ENCODE measurements at places on chromosomes 3 and 15.

DNA sequence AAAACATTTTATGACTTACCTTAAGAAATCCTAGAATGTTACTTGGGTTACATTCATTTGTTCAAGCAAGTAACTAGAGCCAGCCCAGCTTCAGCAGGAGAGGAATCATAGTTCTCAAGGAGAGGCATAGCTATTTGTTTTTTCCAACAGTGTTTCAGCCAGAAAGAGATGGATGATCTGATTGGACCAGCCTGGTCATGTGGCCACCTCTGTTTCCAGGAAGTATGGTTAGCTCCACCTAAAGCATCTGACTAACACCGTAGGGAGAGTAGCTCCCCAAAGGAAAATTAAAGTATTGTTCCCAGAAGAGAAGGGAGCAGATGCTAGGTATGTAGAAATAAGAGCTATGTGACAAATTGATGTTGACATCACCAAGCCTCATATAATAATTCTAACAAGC, 417.1 kb downstream of the TAFA4 start:
- DNase-seq = no peak

DNA sequence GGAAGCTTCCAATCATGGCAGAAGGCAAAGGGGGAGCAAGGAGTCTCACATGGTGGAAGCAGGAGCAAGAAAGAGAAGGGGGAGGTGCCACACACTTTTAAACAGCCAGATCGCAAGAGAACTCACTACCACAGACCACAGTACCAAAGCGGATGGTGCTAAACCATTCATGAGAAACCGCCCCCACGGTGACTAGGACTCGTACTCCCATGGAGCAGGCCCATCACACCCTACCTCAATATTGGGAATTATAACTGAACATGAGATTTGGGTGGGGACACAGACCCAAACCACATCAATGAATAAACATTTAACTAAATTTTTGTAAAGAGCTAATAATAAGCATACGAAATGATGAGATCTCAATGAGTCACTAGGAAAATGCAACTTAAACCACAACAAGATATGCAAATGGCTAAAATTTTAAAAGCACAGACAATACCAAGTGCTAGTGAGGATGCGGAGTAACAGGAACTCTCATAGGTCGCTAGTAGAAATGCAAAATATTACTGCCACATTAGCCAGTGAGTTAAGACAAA, 10.0 kb downstream of the MRPS25 start:
- DNase-seq = peak; percentile 78

DNA sequence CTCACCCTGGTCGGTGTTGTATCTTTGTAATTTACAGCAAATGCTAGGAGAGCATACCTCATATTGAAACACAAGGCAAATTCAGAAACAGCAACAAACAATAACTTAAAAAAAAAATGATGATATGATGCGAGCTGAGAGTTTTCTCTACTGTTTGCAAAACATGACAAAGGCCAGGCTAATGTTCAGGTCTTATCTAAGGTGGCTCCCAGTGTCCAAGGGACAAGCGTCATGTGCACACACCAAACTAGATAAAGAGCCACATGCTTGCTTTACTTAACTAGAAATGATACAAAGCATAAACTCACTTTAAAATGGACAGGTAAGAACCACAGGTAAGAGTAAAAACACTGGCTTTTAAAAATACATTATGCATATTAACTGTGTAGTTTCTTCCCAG, 375.9 kb downstream of the FOXP1 start:
- no peak for DNase-seq

GRCh38 chr15:66369773-66370651, 13.5 kb upstream of the TIPIN start:
- DNase-seq = peak; percentile 48

- no peak for DNase-seq
Observed at GRCh38 chr3:173920386-173920785, 522.8 kb downstream of the NLGN1 start.

- DNase-seq = no peak
Observed at GRCh38 chr15:62413786-62414185, 248.7 kb upstream of the C2CD4B start.

- DNase-seq = no peak
Observed at GRCh38 chr3:140922634-140923033, 19.0 kb upstream of the SLC25A36 start.
